ENCODE measurements at places on chromosomes 5 and 9.

DNA sequence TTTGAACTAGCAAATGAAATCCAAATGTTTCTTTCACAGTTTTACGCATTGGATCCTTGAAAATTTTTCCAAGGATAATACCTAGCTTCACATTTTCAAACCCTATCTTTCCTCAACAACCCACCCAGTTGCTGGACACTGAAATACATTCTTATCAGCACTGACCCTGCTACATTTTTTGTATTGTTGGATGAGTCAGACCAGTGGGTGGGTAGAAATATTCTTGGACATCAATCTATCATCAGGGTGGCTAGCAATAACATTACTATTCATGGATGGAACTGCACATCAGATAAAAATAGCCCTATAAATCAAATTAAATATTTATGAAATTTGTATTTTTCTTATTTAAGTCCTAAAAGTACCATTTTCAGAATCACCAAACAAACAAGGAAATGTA is 407.4 kb upstream of the IZUMO3 start:
- DNase-seq = no peak

DNA sequence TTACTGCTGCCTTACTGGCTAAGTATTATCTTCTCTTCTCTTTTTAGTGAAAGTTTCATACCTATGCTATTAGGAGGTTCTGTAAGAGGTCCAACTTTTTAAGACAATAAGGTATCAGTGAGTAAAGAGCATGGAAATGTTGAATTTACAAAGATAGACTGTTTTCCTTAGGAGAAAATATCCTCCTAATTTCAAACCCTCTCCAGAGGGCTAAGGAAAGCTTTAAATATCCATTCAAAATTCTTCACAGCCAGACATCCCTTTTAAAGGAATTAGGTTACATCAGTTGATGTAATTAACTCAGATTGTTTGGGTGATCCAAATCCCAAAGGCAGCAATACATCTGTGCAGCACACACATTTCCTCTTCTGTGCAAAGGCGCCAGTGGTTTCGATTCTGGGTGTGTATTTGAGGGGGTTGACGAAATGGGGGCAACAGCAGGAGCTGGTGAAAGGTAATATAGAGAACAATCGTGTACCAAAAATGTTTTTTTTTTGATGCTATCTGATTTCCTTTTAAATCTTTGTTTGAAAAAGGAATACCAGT is 273.8 kb upstream of the RPS23 start:
- no peak for DNase-seq

- no peak for DNase-seq
These were observed 23.3 kb downstream of the SAR1B start for GRCh38 chr5:134609232-134609851.

- no peak for DNase-seq
These were observed 144.8 kb upstream of the SLC12A2 start for GRCh38 chr5:127938746-127939145.

DNA sequence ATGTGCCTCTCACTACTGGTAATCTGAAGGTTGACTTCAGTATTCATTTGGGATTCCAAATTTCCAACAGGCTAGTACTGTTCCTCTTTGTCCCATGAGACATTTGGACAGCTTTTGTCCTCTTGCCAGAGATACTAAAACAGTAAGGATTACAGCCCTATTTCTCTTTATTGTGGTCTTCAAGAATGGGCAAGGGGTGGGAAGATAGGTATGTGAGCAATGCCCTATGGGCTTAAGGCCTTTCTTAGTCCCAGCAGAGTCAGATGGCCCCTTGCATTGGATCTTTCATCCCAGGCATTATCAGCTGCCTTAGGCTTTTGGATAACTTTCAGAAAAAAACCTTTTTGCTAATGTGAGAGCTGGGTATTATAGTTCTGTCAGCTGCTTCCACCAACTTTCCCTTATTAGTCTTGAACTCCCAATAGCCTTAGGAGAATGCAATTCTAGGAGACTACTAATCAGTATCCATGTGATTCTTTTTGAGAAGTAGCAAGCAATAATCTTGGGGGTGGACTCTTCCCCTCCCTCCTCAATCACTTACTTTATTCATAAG is 361.1 kb upstream of the NUDT12 start:
- no peak for DNase-seq

DNA sequence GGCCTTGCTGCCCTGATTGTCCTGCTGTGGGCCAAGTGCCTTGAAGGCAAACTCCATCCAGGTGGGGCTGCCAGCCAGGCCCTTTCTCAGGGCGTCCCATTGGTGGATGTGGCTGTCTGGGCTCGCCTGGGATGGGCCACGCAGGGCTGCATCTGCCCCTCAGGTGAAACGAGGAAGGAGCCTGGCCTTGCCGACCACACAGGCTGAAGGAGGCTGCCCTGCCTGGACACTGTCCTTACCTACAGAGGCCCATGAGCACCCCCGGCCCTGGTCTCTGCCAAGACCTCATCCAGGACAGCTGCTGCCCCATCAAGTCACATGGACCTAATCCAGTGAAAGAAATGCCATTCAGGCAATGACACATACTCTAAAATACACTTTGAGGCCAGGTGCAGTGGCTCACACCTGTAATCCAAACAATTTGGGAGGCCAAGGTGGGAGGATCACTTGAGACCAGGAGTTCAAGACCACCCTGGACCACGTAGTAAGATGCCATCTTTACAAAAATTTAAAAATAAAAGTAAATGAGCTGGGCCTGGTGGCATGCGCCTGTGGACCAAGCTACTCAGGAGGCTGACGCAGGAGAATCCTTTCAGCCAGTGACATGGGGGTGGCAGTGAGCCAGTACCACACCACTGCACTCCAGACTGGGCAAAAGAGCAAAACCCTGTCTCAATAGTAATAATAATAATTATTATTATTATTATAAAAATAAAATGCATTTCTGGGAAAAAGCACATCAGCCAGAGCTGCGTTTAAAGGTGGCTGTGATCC is 33.9 kb downstream of the PNPLA7 start:
- DNase-seq = no peak

DNA sequence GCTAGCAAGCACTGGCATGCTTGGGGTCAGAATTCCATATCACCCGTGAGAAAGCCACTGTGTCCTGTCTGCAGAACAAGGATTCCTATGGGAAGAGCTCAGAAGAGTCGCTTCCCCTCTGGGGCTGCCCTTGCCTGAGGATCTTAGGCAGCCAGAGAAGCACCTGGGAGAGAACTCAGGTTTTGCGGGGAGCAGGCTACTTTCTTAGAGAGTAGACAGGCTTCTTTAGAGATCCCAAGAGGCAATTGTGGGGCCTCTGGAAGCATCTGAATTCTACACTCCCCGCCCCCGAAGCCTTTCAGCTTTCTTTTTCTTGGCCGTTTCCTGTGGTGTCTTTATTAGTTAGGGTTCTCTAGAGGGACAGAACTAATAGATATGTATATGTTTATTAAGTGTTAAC is 40.9 kb downstream of the PHF2 start:
- no peak for DNase-seq

Measured in activated effector memory CD4-positive, alpha-beta T cell treated with anti-CD3 and anti-CD28 coated beads, Interleukin-2, amount 50 U/mL, for 16 hours (primary cell).